ENCODE measurements at places on chromosomes 13 and 19. TPM values are rescaled to one million over a fixed set of nuclear protein-coding genes. Genes with fewer than 3 reads are reported as not detected.

ZNF415 gene
- total RNA-seq = not detected

ZNF813 gene
- 3.4 TPM for total RNA-seq

ZNF677 gene
- total RNA-seq = not detected

NAPSA gene
- total RNA-seq = not detected

SIAH3 gene
- total RNA-seq = not detected

KCNRG gene
- not detected for total RNA-seq

PSG3 gene
- not detected for total RNA-seq

CCDC194 gene
- not detected for total RNA-seq

CD209 gene
- not detected for total RNA-seq

GZMM gene
- not detected for total RNA-seq

ADGRE1 gene
- 36.0 TPM for total RNA-seq

UPK1A gene
- total RNA-seq = not detected

TMC4 gene
- total RNA-seq = not detected

DIRAS1 gene
- 1.1 TPM for total RNA-seq
